ENCODE measurements at places on chromosomes 11 and 22.

- DNase-seq, result no peak
These were observed 104.5 kb upstream of the RCN1 start for GRCh38 chr11:31986201-31986889.

DNA sequence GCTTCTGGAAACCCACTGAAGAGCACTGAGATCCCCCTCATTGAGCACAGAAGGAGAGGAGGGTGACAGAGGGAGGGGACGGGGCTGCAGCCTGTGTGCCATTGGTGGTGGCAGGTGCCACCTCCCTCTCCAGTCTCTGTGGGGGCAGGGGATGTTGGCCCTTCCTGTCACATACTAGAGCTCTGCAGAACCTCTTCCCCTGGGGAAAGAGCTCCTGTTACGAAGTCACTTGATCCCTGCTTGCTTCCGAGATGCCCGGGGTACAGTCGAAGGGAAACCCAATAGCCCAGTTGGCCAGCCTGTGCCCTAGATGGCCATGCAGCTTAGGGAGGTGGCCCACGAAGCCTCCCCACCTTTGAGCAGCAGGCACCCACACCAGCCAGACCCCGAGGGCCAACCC is 29.4 kb downstream of the DAGLA start:
- DNase-seq, result no peak

DNA sequence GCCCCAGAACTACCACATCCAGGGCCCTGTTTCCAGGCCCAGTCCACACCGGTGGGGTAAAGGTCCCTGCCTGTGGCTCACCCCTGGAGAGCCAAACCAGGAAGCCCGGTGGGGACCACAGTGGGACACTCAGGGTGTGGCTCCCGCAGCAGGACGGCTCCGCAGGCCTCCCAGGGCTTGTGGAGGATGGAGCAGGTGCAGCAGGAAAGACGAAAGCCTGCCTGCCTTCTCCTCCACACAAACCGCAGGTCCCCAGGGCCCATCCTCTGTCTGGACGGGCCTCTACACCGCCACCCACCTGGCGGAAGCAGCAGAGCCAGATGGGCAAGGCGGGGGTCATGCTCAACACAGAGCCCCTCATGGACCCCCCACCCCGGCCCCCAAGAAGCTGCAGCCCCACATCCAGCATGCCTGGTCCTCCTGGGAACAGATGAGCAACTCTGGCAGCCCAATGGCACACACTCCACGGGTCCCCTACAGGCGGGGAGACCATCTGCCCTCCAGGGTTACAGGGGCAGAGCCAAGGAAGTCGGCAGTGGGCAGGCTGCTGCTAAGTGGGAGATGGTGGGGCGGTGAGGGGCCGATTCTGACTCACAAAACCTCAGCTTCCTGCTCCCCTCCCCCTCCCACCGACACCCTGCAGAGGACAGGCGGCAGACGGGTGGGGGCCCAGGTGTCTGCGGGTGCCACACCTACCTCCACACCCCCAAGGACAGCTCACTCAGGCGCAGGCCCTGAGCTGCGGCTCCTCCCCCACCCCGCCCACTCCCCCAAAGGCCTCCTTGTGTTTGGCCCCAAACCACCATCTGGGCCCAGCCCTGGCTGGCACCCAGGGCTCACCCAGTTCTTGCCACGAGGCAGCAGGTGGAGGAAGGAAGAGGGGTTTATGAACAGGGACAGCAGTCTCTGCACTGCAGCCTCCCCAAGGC is 5.2 kb downstream of the SBF1 start:
- peak; percentile 86 for DNase-seq

DNA sequence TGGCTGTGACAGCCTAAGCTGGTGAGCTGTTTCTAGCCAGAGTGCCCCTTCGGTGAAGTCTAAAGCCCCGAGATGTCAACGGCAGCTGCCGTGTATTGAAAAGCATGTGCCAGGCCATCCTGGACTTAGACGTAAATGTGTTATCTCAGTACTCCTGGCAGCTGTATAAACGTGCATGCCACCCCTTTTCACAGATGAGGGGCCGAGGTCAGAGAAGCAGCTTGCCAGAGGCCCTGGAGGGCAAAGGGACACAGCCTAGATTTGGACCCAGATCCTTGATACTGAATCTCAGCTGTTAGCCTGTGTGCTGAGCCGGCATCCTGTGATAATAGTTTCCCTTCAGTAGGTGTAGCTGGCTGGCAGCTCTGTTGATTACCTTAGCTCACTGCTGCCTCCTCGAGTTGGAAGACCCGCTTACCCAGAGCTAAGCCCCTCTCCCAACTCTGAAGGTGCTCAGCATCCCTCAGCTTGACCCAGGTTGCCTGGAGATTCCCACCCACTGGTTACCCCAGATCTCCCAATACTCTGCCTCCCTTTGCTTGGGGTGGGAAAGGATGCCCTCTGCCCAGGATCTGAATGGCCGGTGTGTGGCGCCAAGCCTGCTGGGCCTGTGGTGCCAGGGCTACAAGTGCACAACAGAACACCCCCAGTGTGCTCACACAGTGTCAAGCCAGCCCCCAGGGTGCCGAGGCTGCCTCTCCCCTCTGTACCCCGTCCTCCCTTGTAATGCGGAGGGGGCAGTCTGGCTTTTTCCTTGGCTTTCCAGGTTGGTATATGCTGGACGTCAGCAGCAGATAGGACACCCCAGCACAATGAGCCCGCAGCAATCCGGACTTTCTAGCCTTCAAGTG is 59.8 kb upstream of the WNT7B start:
- no peak for DNase-seq

DNA sequence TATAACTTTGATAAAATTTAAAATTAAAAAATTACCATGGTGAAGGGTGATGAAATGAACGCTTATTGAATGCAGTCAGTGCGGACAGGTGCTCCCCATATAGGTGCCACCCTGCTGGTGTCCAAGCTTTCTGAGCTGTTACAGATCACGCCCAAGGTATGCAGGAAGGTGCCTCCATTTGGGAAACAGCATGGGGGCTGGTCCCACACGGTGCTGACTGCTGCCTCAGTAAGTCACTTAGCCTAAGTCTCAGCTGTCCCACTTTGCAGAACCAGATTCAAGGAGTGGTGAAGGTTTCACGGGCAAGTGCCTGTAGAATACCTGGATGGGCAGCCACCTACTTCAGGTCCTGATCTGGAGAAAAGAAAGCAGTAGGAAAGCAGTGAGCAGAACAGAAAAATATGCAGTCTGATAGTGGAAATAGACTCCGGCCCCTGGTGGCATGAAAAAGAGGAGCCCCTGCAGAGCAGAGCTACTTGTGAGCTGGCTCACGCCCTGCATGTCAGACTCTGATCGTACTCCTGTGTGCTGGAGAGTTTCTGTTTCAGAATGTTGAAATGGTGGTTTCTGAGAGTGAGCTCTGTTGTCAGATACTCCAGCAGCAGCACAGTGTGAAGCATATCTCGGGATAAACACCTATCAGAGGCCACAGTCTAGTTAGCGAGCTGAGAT is 33.2 kb downstream of the ADORA2A start:
- no peak for DNase-seq

DNA sequence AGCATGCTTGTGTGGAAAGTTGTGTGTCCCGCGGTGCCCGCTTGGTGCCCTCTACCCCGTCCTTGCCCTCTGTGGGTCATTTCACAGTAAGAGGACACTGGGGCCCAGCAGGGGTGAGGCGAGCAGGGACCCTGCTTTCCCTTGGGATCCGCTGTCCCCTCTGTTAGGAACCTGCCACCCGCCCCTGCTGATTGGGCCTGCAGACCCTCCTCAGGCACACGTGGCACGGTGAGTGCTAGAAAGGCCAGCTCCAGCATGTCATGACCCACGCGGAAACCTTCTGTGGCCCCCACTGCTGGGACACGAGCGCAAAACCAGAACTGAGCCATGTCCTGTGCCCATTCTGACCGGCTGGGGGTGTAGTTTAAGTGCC is 353.1 kb downstream of the TBC1D22A start:
- DNase-seq, result no peak

DNA sequence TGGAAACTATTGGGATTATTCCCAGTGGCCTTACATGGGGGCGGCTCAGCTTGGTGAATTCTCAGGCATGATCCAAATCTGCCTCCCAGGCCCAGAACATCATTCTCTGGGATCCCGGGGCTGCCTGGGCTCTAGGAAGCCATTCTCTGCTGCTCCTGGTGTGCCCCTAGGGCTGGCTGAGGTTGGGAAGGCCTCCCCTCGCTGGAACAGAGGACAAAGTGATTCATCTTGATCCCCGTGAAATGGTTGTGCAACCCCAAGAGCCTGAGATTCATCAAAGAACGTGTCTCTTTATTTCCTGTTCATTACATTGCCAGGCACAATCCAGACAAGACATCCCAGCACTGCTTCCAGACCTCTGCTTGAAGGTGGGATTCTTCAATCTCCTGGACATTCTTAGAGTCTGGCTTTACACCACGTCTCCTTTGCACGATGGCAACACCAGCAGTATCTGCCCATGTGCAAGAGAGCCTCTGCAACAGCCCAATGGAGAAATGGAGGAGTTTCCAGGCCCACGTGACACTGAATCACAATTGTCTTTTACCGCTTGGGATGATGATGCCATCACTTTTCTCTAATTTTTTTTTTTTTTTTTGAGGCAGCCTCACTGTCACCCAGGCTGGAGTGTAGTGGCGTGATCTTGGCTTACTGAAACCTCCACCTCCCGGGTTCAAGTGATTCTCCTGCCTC is 52.3 kb downstream of the TST start:
- DNase-seq, result no peak

DNA sequence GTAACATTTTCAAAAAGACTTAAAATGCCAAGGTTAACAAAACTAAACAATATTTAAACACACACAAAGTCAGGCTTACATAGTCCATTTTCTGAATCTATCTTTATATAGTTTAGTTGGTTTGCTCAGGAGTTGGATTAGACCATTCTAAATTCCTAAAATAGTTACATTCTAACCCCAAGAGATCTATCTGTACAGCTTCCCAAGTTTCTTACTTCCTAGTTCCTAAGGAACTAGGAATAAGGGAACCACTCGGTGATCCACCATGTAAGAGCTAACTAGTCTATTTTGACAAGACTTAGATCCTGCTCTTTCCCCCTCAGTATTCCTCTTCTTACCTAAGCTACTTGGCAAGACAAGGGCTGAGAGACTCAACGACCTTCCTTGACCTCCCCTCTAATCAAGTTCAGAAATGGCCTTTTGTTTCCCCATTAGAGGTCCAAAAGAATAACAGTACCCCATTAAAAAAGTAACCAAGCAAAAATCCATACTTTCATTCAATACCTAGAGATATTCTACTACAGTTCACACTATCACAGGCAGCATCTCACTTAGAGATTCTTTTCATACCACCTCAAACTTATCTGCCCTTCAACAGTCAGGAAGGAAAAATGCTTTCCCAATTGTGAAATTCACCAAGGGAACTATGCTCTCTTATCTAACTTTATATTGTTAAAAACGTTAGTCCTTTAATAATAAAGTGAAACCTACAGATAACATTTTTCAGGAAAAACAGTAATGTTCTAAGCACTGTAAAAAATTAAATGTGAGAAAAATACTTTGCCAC is 253.1 kb downstream of the TTC28 start:
- no peak for DNase-seq

- DNase-seq, result peak; percentile 28
These were observed 24.0 kb upstream of the MYH9 start for GRCh38 chr22:36411589-36412258.

- no peak for DNase-seq
These were observed 3.8 kb upstream of the TBRG1 start for GRCh38 chr11:124618863-124619262.

- peak; percentile 8 for DNase-seq
These were observed 309.1 kb downstream of the SWAP70 start for GRCh38 chr11:9972989-9973388.

DNA sequence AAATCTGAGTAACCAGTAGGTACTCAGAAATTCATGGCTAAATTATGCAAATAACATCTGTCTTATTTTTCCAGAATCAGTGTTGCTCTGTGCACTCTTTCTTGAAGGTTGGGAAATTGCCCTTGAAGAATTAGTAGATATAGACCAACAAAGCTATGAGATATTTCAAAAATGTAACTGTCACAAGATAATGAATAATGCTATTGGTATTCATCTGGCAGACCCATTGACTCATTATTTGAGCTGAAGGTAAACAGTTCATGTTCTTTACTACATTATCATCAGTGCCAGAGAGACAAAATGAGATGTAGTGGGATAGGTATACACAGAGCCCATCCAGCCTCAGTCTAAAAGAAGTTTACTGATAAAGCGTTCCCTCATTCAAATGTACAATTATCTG is 274.7 kb downstream of the CASP12 start:
- DNase-seq, result no peak

DNA sequence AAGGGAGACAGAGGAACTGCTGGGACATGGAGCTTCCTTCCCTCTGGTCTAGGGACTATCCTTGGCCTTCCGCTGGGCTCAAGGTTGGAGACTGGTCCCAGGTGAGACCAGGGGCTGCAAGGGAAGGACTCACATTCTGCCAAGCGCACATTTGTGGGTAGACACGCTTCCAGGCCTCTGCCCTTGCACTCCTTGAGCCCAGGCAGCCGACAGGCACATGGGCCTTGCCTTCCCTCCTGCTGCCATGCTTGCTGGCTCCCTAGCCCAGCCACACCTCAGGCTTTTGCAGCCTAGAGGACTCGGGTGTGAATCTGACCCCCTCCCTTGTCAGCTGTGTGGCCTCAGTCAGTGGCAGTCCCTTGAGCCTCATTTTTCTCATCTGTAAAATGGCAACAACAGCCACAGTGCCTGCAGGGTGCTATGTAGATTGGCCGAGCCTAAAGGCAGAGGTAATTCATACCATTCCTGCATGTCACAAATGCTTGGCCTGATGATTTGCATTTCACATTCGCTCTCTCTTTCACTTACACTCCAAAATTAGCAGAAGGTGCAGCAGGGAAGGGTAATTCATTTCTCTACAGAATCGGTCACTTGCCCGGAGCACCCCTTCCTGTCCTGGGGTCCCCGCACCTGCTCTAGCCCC is 57.6 kb upstream of the NECTIN1 start:
- DNase-seq, result no peak

GRCh38 chr22:31926969-31927368 is 17.4 kb upstream of the YWHAH start:
- DNase-seq, result no peak

DNA sequence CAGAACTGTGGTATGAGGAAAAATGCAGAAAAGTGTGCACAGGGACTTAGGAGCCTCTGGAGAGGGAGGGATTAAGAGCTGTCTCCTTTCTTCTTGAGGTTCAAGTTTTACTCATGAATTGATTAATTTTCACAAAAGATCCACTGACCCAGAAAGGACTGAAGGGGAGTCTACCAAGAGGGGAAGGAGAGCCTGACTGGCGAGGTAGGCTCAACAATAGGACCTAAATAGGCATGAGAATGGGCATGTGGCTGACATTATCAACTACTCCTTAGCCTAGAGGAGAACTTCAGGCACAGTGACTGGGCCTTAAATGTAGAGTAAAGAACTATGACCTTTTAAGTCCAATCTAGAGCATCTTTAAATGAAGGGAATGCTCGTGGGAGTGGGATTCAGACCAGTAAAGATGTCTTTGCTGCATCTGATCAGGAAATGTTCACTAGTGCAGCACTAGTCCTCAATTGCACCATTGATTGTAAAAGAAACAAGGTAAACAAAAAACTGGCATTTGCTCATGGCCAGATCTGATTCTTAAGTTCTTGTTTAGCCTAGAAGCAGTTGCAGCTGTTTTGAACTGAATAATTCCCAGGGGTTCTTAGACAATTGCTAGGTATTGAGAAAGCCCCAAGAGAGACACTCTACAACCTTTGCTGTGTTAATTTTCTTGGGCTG is 135.6 kb downstream of the RAB38 start:
- DNase-seq, result no peak

All from activated CD4-positive, alpha-beta T cell treated with anti-CD3 and anti-CD28 coated beads for 24 hours (primary cell).